Activated T-helper 2 cell treated with anti-CD3 and anti-CD28 coated beads, Interferon-gamma antibody, Interleukin-2, Interleukin-4, amounts not matched to agents 10 μg/mL and 5 μg/mL and 100 μg/mL, durations not matched to agents 14 hours and 24 hours and 36 hours (primary cell): ENCODE measurements at places on chromosomes 5 and 9. TPM values are rescaled to one million over a fixed set of nuclear protein-coding genes. Genes with fewer than 3 reads are reported as not detected.
A peak's percentile ranks its signal among the peaks of the same experiment; 100 is the strongest.

GRCh38 chr5:142864290-142865260 lies 94.4 kb downstream of the ARHGAP26 start:
- no peaks in the 10 kb centered on the region for H3K27me3 ChIP-seq
- peaks cover 29% of the 10 kb centered on the region for H3K4me1 ChIP-seq
- no peaks in the 10 kb centered on the region for H3K36me3 ChIP-seq
- no peak overlapping the region for H3K4me3 ChIP-seq
- no peak for DNase-seq
- no peak overlapping the region for H3K27ac ChIP-seq

Gene IL4
- 21.6 and 25.8 TPM in 2 replicates for total RNA-seq

GRCh38 chr9:110115341-110115820 lies 92.6 kb downstream of the C9orf152 start:
- H3K4me3 ChIP-seq = no peak overlapping the region
- no peaks in the 10 kb centered on the region for H3K27me3 ChIP-seq
- peaks cover 34% of the 10 kb centered on the region for H3K36me3 ChIP-seq
- peaks cover 22% of the 10 kb centered on the region for H3K4me1 ChIP-seq
- DNase-seq = no peak

GRCh38 chr9:109401169-109401989 lies 80.5 kb upstream of the EPB41L4B start:
- peaks cover 19% of the 10 kb centered on the region for H3K4me1 ChIP-seq
- H3K4me3 ChIP-seq = no peak overlapping the region
- H3K27ac ChIP-seq = peak overlapping the region; percentile 25

DNA sequence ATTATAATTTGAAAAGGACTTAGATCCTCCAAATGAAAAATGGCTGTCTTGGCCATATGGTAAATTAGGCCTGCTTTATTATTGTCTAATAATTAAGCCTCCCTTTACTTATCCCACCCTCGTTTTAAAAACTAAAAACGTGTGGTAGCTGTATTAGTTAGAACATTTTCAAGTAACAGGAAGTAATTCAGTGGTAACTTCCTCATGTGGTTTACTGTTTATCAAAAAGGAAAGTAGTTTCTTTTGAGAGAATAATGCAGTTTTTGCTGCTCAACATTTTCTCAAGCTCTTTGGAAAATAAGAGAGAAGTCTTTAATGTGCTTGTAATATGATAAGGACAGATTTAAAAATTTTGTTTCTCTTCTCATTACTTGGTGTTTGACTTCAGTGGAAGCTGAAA lies 26.0 kb downstream of the ZCCHC7 start:
- no peak for DNase-seq
- H3K4me3 ChIP-seq = peak overlapping the region; percentile 48
- H3K27me3 ChIP-seq = no peaks in the 10 kb centered on the region
- H3K4me1 ChIP-seq = peaks cover 33% of the 10 kb centered on the region

Gene EGFLAM
- total RNA-seq = not detected in 2 replicates

DNA sequence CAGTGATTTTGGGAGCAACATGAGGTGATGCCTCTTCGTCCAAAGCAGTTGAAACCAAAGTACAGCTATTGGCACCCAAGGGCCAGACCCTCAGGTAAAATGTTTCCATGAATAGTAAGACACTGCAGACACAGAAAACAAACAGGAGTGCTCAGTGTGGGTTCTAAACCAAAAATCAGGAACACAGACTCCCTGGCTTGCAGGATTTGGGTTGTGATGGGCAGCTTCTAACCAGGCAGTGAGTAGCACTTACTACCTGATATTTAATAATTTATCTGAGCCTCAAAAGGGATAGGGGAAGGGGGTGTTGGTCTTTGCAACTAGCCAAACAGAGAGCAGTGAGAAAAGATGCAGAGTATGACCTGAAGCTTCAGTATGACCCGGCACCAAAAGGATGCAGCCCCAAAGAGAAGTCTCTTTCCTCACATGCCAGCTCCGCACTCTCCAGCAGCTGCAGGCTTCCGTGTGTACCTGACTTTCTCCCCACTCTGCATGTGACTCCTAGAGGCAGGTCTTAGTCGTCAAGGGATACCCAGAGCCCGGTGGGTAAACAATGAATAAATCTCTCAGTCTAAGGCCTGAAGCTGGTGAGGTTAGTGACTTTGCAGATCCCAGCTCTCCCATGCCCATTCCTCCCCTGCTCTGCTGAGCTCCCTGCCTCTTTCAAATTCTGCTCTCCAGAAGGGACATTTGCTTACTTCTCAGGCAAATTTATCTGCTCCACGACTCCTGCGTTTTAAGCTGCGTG lies 105.4 kb upstream of the SPOCK1 start:
- no peaks in the 10 kb centered on the region for H3K4me1 ChIP-seq
- H3K36me3 ChIP-seq = no peaks in the 10 kb centered on the region
- peaks cover 26% of the 10 kb centered on the region for H3K27me3 ChIP-seq
- no peak overlapping the region for H3K4me3 ChIP-seq
- no peak for DNase-seq
- no peak overlapping the region for H3K27ac ChIP-seq

Gene CAMK2A
- not detected in 2 replicates for total RNA-seq

GRCh38 chr9:127116957-127117356 lies 5.5 kb downstream of the ANGPTL2 start:
- no peak overlapping the region for H3K27ac ChIP-seq
- no peak for DNase-seq
- peaks cover 28% of the 10 kb centered on the region for H3K27me3 ChIP-seq
- H3K4me3 ChIP-seq = no peak overlapping the region
- H3K4me1 ChIP-seq = peaks cover 13% of the 10 kb centered on the region

DNA sequence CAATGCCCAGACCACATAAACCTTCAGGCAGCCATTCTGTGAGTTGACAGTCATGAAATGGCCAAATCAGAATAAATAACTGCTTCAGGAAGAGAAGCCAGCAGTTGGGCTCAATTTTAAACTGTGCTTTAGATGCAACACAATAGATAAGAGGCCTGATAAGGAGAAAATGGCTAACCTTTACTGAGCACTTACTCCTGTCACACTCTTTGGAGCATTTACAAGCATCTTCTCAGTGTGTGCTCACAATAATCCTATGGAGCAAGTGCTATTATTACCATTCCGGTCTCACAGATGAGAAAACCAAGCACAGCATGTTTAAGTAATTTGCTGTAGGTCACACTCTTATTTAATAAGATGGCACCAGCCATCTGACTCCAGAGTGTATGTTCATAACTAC lies 11.5 kb upstream of the SH3RF2 start:
- no peak for DNase-seq
- peaks cover 7% of the 10 kb centered on the region for H3K4me1 ChIP-seq
- no peak overlapping the region for H3K27ac ChIP-seq
- no peaks in the 10 kb centered on the region for H3K36me3 ChIP-seq
- no peak overlapping the region for H3K4me3 ChIP-seq
- peaks cover 5% of the 10 kb centered on the region for H3K27me3 ChIP-seq

Gene CCL28
- total RNA-seq = 10.9 and 13.0 TPM in 2 replicates

DNA sequence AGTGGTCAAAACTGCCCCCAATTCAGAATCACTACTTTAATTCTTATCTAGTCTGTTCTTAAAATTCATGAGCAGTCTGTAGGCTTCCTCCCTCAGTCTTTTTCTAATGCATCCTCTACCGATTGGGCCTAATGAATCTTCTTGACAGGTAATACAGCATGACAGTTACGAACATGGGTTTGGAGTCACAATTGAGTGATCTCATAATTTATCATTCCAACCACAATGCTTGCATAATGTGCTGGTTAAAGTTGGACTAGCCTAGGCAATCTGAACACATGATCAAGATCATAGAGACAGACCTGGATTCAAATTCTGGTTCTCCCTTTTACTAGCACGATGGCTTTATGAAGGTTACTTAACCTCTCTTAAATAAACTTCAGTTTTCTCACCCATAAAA lies 33.1 kb upstream of the SETD9 start:
- no peak overlapping the region for H3K27ac ChIP-seq
- peaks cover 76% of the 10 kb centered on the region for H3K36me3 ChIP-seq
- DNase-seq = no peak
- peaks cover 13% of the 10 kb centered on the region for H3K4me1 ChIP-seq

- H3K4me1 ChIP-seq = no peaks in the 10 kb centered on the region
- H3K27ac ChIP-seq = no peak overlapping the region
- H3K4me3 ChIP-seq = no peak overlapping the region
- DNase-seq = no peak
- no peaks in the 10 kb centered on the region for H3K36me3 ChIP-seq
Measured at GRCh38 chr5:110514030-110514429, 212.4 kb downstream of the TMEM232 start.

Gene SLC46A2
- not detected in 2 replicates for total RNA-seq

- DNase-seq = no peak
- H3K27ac ChIP-seq = no peak overlapping the region
- H3K27me3 ChIP-seq = peaks cover 60% of the 10 kb centered on the region
- peaks cover 7% of the 10 kb centered on the region for H3K4me1 ChIP-seq
- H3K36me3 ChIP-seq = no peaks in the 10 kb centered on the region
- H3K4me3 ChIP-seq = no peak overlapping the region
Measured at GRCh38 chr9:37653385-37653784, 2.6 kb downstream of the FRMPD1 start.

GRCh38 chr5:103036601-103037000 lies 83.3 kb downstream of the GIN1 start:
- H3K27ac ChIP-seq = no peak overlapping the region
- no peaks in the 10 kb centered on the region for H3K4me1 ChIP-seq
- H3K36me3 ChIP-seq = no peaks in the 10 kb centered on the region
- DNase-seq = no peak
- no peak overlapping the region for H3K4me3 ChIP-seq

- H3K4me3 ChIP-seq = no peak overlapping the region
- H3K36me3 ChIP-seq = no peaks in the 10 kb centered on the region
- no peaks in the 10 kb centered on the region for H3K4me1 ChIP-seq
- H3K27me3 ChIP-seq = no peaks in the 10 kb centered on the region
- no peak for DNase-seq
- no peak overlapping the region for H3K27ac ChIP-seq
Measured at GRCh38 chr9:71183251-71183650, 61.8 kb upstream of the TRPM3 start.

GRCh38 chr5:1918488-1919208 lies 35.9 kb upstream of the IRX4 start:
- H3K36me3 ChIP-seq = no peaks in the 10 kb centered on the region
- no peaks in the 10 kb centered on the region for H3K4me1 ChIP-seq
- H3K27me3 ChIP-seq = no peaks in the 10 kb centered on the region
- no peak overlapping the region for H3K27ac ChIP-seq
- DNase-seq = no peak
- H3K4me3 ChIP-seq = no peak overlapping the region

DNA sequence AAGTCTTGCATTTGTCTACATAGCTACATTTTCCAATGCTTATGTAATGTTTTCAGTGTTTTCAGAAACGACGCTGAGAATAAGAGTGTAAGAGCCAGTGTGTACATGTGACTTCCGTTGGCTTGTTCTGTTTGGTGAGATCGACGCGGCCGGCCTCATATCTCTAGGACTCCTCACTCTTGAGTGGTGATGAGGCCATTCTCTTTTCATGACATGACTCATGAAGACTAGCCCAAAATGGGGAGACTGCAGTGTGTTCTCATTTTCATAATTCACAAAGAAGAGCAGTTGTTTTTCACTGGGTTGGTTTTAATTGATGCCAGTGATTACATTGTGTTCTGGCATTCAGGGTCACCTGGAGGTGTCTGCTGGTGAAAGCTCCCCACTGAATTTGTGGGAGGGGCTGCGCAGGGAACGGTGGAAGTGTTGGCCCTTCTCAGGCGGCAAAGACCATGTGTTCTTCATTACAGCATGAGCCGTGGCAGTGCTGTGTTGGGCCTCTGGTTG lies 131.5 kb upstream of the OTULINL start:
- DNase-seq = no peak
- H3K4me1 ChIP-seq = peaks cover 13% of the 10 kb centered on the region
- H3K27ac ChIP-seq = peak overlapping the region; percentile 70
- H3K4me3 ChIP-seq = no peak overlapping the region

GRCh38 chr5:6783787-6784186 lies 70.6 kb downstream of the TENT4A start:
- H3K4me3 ChIP-seq = no peak overlapping the region
- H3K27me3 ChIP-seq = no peaks in the 10 kb centered on the region
- H3K27ac ChIP-seq = no peak overlapping the region
- no peak for DNase-seq
- peaks cover 7% of the 10 kb centered on the region for H3K4me1 ChIP-seq
- H3K36me3 ChIP-seq = no peaks in the 10 kb centered on the region

- H3K27me3 ChIP-seq = no peaks in the 10 kb centered on the region
- no peak overlapping the region for H3K27ac ChIP-seq
- no peaks in the 10 kb centered on the region for H3K4me1 ChIP-seq
- DNase-seq = no peak
- no peak overlapping the region for H3K4me3 ChIP-seq
Measured at GRCh38 chr5:167442922-167443321, 848.5 kb upstream of the WWC1 start.

DNA sequence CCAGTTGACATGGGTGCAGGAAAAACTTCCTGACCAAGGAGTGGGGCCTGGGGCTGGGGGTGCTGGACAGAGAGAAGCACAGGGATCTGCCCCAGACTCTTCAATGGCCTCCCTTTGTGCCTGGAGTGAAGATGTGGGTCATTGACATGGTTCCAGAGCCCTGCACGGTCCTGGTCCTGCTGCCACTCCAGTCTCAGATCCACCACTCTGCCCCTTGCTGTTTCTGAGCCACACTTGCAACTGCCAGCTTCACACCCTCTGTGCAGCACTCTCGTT lies 10.1 kb downstream of the PIP5K1B start:
- H3K36me3 ChIP-seq = peaks cover 57% of the 10 kb centered on the region
- no peak for DNase-seq
- no peak overlapping the region for H3K4me3 ChIP-seq
- H3K27me3 ChIP-seq = peaks cover 4% of the 10 kb centered on the region

DNA sequence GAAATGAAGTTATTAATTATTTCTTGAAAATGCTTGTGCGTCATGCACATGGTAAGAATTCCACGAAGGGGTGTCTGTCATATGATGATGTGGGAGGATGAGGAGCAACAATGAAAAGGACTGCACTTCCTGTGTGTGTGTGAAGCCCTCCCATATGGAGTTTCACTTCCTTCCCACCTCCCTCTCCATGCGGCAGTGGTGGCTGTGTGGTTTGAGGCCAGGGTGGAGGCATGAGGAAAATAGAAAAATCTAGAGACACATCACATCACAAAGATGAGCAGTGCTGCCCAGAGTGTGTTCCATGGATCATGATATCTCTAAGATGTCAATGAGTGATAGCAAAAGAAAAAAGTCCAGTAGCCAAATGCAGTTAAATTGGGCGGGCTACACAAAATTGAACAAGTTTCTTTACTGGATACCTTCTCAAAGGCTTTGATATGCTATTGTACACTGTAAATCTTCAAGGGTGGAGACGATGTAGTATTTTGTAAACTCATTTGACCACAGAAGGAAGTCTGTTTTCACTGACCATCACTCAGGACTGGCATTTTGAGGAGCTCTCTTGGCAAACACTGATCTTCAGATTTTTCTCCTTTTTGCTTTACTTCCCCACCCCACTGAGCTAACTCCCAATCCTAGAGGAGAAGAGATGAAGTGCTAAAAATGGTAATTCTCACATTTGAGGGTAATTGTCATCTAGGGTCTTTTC lies 55.7 kb upstream of the EQTN start:
- H3K27ac ChIP-seq = no peak overlapping the region
- DNase-seq = no peak
- H3K27me3 ChIP-seq = no peaks in the 10 kb centered on the region
- no peak overlapping the region for H3K4me3 ChIP-seq
